ENCODE measurements at places on chromosomes 6 and 20. TPM values are rescaled to one million over a fixed set of nuclear protein-coding genes. Genes with fewer than 3 reads are reported as not detected.

- no peak overlapping the region for H3K4me3 ChIP-seq
- no peak overlapping the region for H3K27ac ChIP-seq
- DNase-seq, result no peak
- peaks cover 12% of the 10 kb centered on the region for H3K4me1 ChIP-seq
Observed at GRCh38 chr6:3233904-3234303, 6.5 kb upstream of the TUBB2B start.

GRCh38 chr6:30102970-30103871, 9.7 kb downstream of the TRIM31 start:
- H3K4me1 ChIP-seq, result peaks cover 23% of the 10 kb centered on the region
- H3K36me3 ChIP-seq, result no peaks in the 10 kb centered on the region
- H3K4me3 ChIP-seq, result peak overlapping the region; percentile 44
- peak; percentile 89 for DNase-seq
- H3K27ac ChIP-seq, result no peak overlapping the region

- H3K27ac ChIP-seq, result no peak overlapping the region
- peaks cover 19% of the 10 kb centered on the region for H3K36me3 ChIP-seq
- H3K27me3 ChIP-seq, result no peaks in the 10 kb centered on the region
- peaks cover 2% of the 10 kb centered on the region for H3K4me1 ChIP-seq
- DNase-seq, result no peak
Observed at GRCh38 chr6:167970230-167970629, 27.2 kb upstream of the KIF25 start.

DNA sequence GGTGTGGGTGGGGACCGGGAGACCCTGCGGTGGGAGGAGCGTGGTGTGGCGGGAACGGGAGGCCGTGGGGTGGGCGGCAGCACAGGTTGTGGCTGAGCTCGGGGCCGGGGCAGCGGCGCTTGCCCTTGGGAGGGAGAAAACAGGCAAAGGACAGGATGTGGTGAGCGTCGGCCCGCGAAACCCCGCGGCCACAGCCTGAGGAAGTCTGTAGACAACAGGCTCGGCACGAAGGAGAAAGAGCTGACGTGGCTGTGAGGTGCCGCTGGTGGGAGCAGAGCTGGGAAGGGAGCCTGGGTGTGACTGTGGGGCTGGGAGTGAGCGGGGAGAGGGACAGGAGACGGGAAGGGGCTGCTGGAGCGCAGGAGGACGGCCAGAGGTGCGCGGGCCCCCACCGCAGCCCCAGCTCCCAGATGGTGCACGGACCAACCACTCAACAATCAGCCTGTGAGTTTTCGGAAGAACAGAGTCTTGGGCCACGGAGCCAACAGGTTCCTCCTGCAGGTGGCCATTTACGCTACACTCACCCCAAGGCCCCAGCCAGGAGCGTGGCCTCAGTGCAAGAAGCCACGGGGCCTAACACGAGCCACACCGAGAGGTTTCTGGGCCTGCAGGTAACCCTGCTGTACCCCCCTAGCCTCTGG, 202.8 kb downstream of the DLL1 start:
- H3K36me3 ChIP-seq, result no peaks in the 10 kb centered on the region
- H3K4me1 ChIP-seq, result no peaks in the 10 kb centered on the region
- no peaks in the 10 kb centered on the region for H3K27me3 ChIP-seq
- no peak overlapping the region for H3K4me3 ChIP-seq
- no peak overlapping the region for H3K27ac ChIP-seq

GRCh38 chr6:136579800-136580199, 29.6 kb upstream of the MAP7 start:
- peaks cover 12% of the 10 kb centered on the region for H3K36me3 ChIP-seq
- H3K27ac ChIP-seq, result no peak overlapping the region
- H3K4me3 ChIP-seq, result no peak overlapping the region
- H3K27me3 ChIP-seq, result no peaks in the 10 kb centered on the region
- H3K4me1 ChIP-seq, result no peaks in the 10 kb centered on the region

- H3K27me3 ChIP-seq, result no peaks in the 10 kb centered on the region
- no peaks in the 10 kb centered on the region for H3K4me1 ChIP-seq
- H3K36me3 ChIP-seq, result no peaks in the 10 kb centered on the region
- H3K4me3 ChIP-seq, result no peak overlapping the region
- H3K27ac ChIP-seq, result no peak overlapping the region
Observed at GRCh38 chr6:159874435-159874834, 16.4 kb upstream of the MAS1 start.

- DNase-seq, result no peak
- H3K27me3 ChIP-seq, result no peaks in the 10 kb centered on the region
- H3K4me3 ChIP-seq, result no peak overlapping the region
- H3K4me1 ChIP-seq, result no peaks in the 10 kb centered on the region
- no peak overlapping the region for H3K27ac ChIP-seq
- H3K36me3 ChIP-seq, result no peaks in the 10 kb centered on the region
Observed at GRCh38 chr6:40353197-40353966, 233.8 kb downstream of the LRFN2 start.

ZBTB12 gene
- 3.4 TPM for total RNA-seq

UBE2J1 gene
- 47.3 TPM for total RNA-seq

DNA sequence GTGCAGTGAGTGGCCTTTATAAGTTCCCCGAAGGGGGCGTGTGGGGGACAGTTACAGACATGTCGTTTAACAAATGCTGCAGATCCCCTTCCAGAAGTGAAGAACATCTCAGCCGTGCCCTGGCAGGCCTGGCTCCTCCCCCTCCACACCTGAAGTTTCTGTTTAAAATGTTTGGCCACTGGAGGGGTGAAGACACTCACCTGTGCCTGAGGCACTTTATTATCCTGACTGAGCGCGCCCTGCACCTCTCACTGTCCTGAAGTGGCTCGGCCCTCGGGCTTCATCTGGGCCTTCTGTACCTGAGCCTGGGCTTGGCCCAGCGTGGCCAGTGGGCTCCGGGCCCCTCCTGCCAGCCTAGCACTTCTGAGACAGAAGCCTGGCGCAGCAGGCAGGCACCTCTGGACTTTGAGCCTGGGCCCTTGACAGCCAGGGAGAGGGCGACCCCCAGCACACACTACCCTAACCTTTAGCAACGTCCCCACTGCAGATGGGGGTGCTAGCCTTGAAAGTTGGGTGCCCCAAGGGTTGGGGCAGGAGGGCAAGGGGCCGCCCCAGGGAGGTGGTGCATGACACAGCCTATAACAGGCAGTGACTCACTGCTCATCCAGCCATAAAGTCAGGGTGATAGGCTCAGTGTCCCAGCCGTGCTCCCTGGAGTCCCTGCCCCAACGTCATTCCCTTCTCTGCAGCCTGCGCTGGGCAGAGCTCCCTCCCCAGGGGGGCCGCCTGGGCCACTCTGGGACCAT, 13.6 kb upstream of the GATA5 start:
- H3K36me3 ChIP-seq, result no peaks in the 10 kb centered on the region
- no peak for DNase-seq
- no peak overlapping the region for H3K27ac ChIP-seq
- no peak overlapping the region for H3K4me3 ChIP-seq
- H3K4me1 ChIP-seq, result peaks cover 5% of the 10 kb centered on the region
- H3K27me3 ChIP-seq, result no peaks in the 10 kb centered on the region

C6orf163 gene
- 4.2 TPM for total RNA-seq

DNA sequence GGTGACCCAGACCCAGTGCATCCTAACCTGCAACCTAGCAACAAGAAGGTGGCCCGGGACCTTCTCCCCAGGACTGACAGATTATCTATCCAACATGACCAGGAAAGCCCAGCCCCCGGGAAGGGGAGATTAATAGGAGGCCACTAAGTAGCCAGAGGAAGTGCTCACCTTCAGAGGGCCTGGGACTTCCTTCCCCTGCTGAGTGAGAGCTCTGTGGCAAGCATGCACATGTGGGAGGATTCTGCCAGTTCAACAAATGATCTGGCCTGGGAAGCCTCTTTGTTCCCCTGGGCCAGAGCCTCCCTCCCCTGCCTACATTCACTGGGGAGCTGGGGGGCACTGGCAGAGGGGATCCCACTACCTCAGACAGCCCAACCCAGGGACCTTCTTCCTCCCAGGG, 39.6 kb downstream of the SHLD1 start:
- peaks cover 9% of the 10 kb centered on the region for H3K4me1 ChIP-seq
- DNase-seq, result no peak
- no peaks in the 10 kb centered on the region for H3K27me3 ChIP-seq
- no peak overlapping the region for H3K4me3 ChIP-seq

DNA sequence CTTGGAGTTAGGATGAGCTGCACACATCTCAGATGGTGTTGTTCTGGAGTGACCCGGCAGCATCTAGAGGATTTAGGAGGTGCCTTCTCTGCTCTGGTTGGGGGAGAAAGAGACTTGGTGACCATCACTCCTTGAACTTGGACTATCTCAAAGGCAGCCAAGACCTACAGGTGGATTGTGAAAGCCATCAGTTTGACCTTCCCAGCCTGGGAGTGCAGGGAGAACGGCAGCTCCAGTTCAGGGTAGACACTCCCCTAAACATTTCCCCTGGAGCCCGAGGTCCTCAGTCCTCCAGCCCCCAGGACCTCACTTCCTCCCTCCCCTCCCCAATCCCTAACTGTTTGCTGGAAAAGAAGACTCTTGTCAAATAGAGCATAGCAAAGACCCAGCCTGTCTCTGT, 128.7 kb upstream of the ARMC2 start:
- no peak overlapping the region for H3K27ac ChIP-seq
- H3K4me1 ChIP-seq, result no peaks in the 10 kb centered on the region
- H3K4me3 ChIP-seq, result no peak overlapping the region
- H3K36me3 ChIP-seq, result no peaks in the 10 kb centered on the region

DNA sequence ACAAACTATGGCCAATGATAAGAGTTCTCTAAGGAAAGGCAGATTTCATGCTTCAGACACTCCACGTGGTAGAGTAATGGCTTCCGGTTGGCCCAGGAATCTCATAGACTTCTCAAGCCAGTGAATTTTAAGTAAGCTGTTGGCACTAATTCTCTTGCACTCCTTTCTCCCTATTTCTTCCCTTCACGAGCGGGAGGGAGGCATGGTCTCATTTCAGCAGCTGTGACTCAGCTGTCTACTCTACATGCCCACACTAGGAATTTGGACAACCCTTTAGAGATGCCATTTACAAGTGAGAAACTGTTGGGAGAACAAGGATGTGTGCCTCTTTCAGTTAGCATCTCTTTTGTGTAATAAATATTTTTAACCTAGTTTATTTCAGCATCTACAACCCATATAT, 107.7 kb downstream of the PTPRK start:
- H3K27me3 ChIP-seq, result no peaks in the 10 kb centered on the region
- H3K36me3 ChIP-seq, result no peaks in the 10 kb centered on the region
- H3K27ac ChIP-seq, result no peak overlapping the region
- no peak overlapping the region for H3K4me3 ChIP-seq
- no peak for DNase-seq
- H3K4me1 ChIP-seq, result no peaks in the 10 kb centered on the region

DNA sequence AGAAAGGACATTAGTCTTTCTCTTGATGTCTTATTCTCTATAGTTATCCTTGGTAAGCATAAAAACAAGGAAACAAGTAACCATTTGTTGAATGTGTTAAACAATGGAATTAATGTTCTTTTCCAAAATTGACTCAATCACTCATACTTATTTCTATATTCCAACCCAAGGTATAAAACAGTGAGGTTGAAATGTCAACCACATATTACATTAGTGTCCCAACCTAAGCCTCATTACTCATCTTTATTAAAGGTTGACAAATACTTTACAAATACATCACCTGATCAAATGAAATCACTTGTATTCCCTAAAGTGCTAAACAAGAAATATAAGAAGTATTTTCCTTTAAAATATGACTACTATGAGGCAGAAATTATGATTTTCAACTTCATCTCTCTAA, 100.5 kb downstream of the ASCC3 start:
- no peaks in the 10 kb centered on the region for H3K27me3 ChIP-seq
- no peak for DNase-seq
- H3K36me3 ChIP-seq, result no peaks in the 10 kb centered on the region
- no peak overlapping the region for H3K4me3 ChIP-seq
- no peak overlapping the region for H3K27ac ChIP-seq
- H3K4me1 ChIP-seq, result no peaks in the 10 kb centered on the region

- H3K27ac ChIP-seq, result peak overlapping the region; percentile 97
- DNase-seq, result no peak
- no peaks in the 10 kb centered on the region for H3K27me3 ChIP-seq
- H3K4me1 ChIP-seq, result peaks cover 41% of the 10 kb centered on the region
- peaks cover 5% of the 10 kb centered on the region for H3K36me3 ChIP-seq
Observed at GRCh38 chr6:31663126-31663960, 1.5 kb downstream of the GPANK1 start.

GRCh38 chr6:134176264-134176975, 124.0 kb upstream of the SLC2A12 start:
- peak overlapping the region; percentile 97 for H3K27ac ChIP-seq
- peaks cover 3% of the 10 kb centered on the region for H3K4me1 ChIP-seq
- H3K27me3 ChIP-seq, result no peaks in the 10 kb centered on the region
- H3K4me3 ChIP-seq, result peak overlapping the region; percentile 69
- DNase-seq, result peak; percentile 92

- H3K27ac ChIP-seq, result no peak overlapping the region
- no peaks in the 10 kb centered on the region for H3K36me3 ChIP-seq
- no peaks in the 10 kb centered on the region for H3K27me3 ChIP-seq
- no peaks in the 10 kb centered on the region for H3K4me1 ChIP-seq
- no peak for DNase-seq
Observed at GRCh38 chr6:98467902-98468301, 366.5 kb upstream of the POU3F2 start.

GRCh38 chr6:154705471-154706113, 27.6 kb upstream of the SCAF8 start:
- no peaks in the 10 kb centered on the region for H3K4me1 ChIP-seq
- H3K36me3 ChIP-seq, result no peaks in the 10 kb centered on the region
- no peaks in the 10 kb centered on the region for H3K27me3 ChIP-seq
- DNase-seq, result no peak
- H3K27ac ChIP-seq, result no peak overlapping the region
